H1 (cell line): ENCODE measurements at places on chromosomes 4 and X. TPM values are rescaled to one million over a fixed set of nuclear protein-coding genes. Genes with fewer than 3 reads are reported as not detected.

The ZNF275 gene
- 8.1 and 8.2 TPM in 2 replicates for total RNA-seq

The PLK4 gene
- total RNA-seq, result 35.2 and 38.7 TPM in 2 replicates

The PAGE1 gene
- total RNA-seq, result not detected in 2 replicates

GRCh38 chr4:28358606-28359005, 1498.0 kb downstream of the STIM2 start:
- DNase-seq, result no peak

- no peak for DNase-seq
Observed at GRCh38 chrX:147191361-147191760, 376.8 kb upstream of the CXorf51A start.

DNA sequence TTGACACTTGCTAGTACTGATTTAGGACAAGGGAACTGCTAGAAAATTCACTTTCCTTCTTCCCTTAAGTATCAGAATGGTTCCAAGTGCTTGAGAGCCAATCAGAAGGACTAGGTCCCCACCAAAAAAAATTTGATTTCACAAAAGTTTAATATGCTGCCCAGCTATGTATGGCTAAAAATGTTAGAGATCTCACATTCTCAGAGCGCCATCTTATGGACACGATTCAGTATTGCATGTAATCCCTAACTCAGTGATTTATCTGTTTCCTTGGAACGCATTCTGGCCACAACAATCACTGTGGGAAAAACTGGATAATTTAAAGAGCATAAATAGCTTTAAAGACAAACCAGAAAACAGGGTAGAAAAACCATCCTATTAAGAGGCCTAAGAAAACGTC, 255.1 kb upstream of the GPC4 start:
- no peak for DNase-seq

DNA sequence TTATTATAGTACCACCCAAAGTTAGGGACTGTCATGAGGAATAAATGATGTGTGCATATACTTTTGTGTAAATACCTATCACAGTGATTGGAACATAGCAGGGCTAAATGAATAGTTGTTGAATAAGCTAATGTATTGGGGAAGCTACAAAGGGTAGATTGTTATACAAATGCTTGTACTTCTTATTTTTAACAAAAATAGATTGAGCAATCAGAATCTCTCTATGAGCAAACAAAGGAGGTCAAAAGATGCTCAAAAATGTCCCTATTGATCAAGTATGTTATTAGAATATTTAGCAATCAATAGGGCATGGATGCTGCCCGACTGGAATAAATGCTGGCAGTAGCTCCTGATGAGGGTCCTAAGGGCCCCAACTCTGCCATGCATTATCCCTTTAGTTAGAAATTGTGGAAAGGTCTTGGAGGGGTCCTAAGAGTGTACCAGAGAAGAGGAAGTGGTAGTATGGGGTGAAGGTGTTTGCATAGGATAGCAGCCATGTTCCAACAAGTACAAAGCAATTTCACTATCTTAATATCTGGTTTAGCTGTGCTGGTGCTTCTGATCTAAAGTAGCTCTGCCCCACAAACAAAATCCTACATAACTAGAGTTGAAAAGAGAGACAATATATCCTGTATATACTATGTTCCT, 33.1 kb upstream of the TAPT1 start:
- no peak for DNase-seq

DNA sequence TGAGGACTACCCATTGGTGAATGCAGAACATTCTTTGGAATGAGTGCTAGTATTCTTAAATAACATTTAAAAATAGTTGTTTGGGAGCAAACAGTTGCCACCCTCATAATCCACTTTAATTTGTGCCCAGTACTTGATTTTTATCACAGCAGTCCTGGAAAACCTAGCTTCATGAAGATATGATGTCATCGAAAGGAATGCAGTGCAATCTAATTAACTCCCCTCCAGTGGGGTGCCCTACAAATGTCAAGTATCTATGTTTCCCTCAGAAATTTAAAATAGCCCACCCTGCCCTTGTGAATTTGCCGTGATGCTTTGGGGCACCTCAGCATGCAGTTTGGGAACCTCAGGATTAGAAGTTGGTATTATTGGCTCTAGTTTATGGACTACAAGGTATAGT, 5.4 kb downstream of the RAB9A start:
- DNase-seq, result no peak

DNA sequence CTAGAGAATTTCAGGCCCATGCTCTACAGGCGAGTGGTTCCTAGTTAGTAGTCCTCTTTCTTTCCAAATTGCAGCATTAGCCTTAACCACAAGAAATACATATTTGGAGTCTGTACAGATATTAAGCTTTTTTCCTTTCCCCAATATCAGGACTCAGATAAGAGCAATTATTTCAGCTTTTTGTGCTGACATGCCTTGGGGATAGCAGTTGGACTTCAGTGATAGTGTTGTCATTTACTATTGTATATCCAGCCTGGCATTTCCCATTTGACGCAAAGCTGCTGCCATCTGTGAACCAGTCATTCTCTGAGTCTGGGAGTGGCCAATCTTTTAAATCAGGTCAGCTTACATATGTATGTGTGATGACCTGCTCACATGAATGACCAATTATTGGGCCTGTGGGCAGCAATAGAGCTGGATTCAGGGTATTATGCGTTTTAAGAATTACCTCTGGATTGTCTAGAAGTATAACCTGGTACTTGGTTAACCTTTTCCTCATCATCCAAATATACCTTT, 6.8 kb upstream of the CEP135 start:
- DNase-seq, result no peak
